ENCODE measurements at places on chromosomes 13 and 19. TPM values are rescaled to one million over a fixed set of nuclear protein-coding genes. Genes with fewer than 3 reads are reported as not detected.

Gene CDC34
- 65.0 TPM for total RNA-seq

Gene SIGLECL1
- not detected for total RNA-seq

Gene MAN2B1
- total RNA-seq, result 36.0 TPM

Gene TIMM50
- 37.2 TPM for total RNA-seq

Gene SOX1
- total RNA-seq, result not detected

Gene ALOX5AP
- total RNA-seq, result not detected

Gene GRAMD1A
- total RNA-seq, result 24.4 TPM

Gene ZNF43
- total RNA-seq, result 3.1 TPM

Gene ADM5
- total RNA-seq, result 0.26 TPM

Gene CALR3
- total RNA-seq, result not detected

Gene PPP5C
- 35.2 TPM for total RNA-seq

Gene SHFL
- total RNA-seq, result 25.7 TPM

Gene NDFIP2
- 35.2 TPM for total RNA-seq

Gene MEF2B
- total RNA-seq, result under 0.01 TPM

Gene CEACAM4
- not detected for total RNA-seq

Gene TNNT1
- total RNA-seq, result 7.4 TPM

Gene ZNF677
- total RNA-seq, result 15.7 TPM

All from fibroblast of lung (primary cell).